PC-3 (cell line): ENCODE measurements at places on chromosomes 7 and 10. TPM values are rescaled to one million over a fixed set of nuclear protein-coding genes. Genes with fewer than 3 reads are reported as not detected.

The RNF148 gene
- 0.52 and 2.0 TPM in 2 replicates for total RNA-seq

The CPEB3 gene
- 0.80 and 1.3 TPM in 2 replicates for total RNA-seq

The PAX2 gene
- total RNA-seq, result not detected in 2 replicates

The TMEM236 gene
- 0.04 TPM in 1 of 2 replicates, not detected in the other for total RNA-seq

The LRRC18 gene
- not detected in 2 replicates for total RNA-seq

The SFXN3 gene
- total RNA-seq, result 46.7 and 63.7 TPM in 2 replicates

The EPO gene
- not detected in 2 replicates for total RNA-seq

The TMEM139 gene
- total RNA-seq, result 5.2 and 6.2 TPM in 2 replicates

The CALHM2 gene
- 1.3 and 2.0 TPM in 2 replicates for total RNA-seq

The PHYH gene
- 4.4 and 13.2 TPM in 2 replicates for total RNA-seq

The SPDYE2 gene
- total RNA-seq, result not detected in 2 replicates

The GPR37 gene
- 10.5 and 14.3 TPM in 2 replicates for total RNA-seq

The COL1A2 gene
- total RNA-seq, result not detected in 2 replicates

GRCh38 chr7:5692845-5693278, 88.6 kb downstream of the RNF216 start:
- peaks cover 55% of the 10 kb centered on the region for H3K4me1 ChIP-seq
- H3K36me3 ChIP-seq, result no peaks in the 10 kb centered on the region
- peak overlapping the region; percentile 98 for H3K27ac ChIP-seq
- no peaks in the 10 kb centered on the region for H3K27me3 ChIP-seq
- H3K4me3 ChIP-seq, result peak overlapping the region; percentile 62

DNA sequence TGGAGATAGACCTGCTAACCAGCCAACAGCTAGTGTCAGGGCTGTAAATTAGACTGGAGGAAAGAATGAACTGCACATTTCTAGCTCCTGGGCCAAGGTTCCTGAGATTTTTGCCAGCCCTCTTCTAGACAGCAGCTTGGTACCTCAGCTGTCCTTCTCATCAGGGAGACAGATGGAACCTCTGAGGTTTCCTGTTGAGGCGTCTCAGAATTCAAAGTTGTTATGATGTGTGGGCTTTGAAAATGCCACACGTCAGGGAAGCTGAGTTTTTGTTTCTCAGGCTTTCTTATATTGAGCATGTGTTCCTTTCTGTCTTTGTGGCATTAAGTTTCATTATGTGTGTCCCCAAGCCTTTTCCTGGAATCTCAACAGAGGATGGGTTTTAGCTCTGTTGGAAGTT, 736.6 kb downstream of the AUTS2 start:
- no peaks in the 10 kb centered on the region for H3K27me3 ChIP-seq
- no peak for DNase-seq
- H3K36me3 ChIP-seq, result no peaks in the 10 kb centered on the region
- no peaks in the 10 kb centered on the region for H3K4me1 ChIP-seq

GRCh38 chr10:43411536-43411935, 2.5 kb upstream of the HNRNPF start:
- no peak for DNase-seq
- no peak overlapping the region for H3K27ac ChIP-seq
- H3K36me3 ChIP-seq, result no peaks in the 10 kb centered on the region

- H3K27ac ChIP-seq, result no peak overlapping the region
- H3K4me1 ChIP-seq, result no peaks in the 10 kb centered on the region
- no peak overlapping the region for H3K4me3 ChIP-seq
- H3K36me3 ChIP-seq, result no peaks in the 10 kb centered on the region
- DNase-seq, result peak; percentile 8
Measured at GRCh38 chr7:95993380-95993779, 221.0 kb downstream of the DYNC1I1 start.

DNA sequence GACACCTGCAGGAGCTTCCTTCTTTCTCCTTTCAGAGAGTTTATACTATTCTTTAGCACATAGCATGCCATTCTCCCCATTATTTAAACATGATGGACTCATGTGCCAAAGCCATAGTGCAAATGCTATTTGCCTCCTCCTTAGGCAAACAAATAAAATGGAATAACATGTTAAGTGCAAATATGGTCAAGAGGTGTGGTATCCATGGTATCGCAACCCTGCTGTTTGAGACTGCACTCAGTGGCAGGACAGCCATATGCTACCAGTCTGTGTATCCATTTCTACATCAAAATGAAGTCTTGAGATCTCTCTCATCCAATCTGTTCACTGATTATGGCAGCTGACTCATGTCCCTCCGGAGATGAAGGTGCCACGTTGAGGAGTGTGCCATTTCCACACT, 22.8 kb downstream of the HEPACAM2 start:
- peak; percentile 41 for DNase-seq
- H3K4me3 ChIP-seq, result no peak overlapping the region
- no peaks in the 10 kb centered on the region for H3K36me3 ChIP-seq
- H3K4me1 ChIP-seq, result peaks cover 18% of the 10 kb centered on the region
- peak overlapping the region; percentile 8; the same call in 1 of the 2 replicates for H3K27ac ChIP-seq

DNA sequence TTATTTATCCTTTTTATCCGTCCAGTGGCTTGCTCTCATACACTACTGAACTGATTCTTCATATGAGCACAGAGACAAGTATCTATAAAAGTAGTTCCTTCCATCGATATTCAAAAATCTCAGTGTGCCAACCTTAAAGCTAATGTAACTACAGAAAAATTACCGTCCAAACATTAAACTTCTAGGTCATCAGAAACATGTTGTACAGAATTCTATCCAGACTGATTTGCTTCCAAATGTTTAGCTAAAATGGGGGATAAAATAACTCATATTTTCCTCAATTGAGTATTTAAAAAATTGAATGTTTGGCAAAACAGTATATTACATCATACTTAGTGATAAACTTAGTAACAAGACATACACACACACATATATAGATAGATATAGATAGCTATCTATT, 584.7 kb upstream of the SEMA3D start:
- H3K4me3 ChIP-seq, result no peak overlapping the region
- no peak for DNase-seq
- no peak overlapping the region for H3K27ac ChIP-seq
- no peaks in the 10 kb centered on the region for H3K27me3 ChIP-seq
- H3K36me3 ChIP-seq, result no peaks in the 10 kb centered on the region

DNA sequence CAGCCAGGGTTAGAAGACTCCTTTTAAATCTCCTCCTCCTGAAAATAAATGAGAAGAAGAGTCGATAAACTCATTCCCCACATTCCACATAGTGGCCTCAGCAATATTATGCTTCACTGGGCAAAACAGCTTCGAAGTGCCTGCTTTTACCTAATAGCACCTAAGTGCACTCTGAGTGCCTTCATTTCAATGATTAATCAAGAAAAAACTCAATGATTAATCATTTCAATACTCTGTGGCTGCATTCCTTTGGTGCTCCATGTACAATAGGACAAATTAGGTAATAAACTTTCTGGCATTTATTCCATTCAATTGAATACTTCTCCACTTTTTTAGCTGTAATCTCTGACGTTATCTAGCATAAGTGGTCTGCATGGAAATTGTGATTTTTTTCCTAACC, 174.6 kb downstream of the CCDC71L start:
- peaks cover 27% of the 10 kb centered on the region for H3K4me1 ChIP-seq
- H3K36me3 ChIP-seq, result no peaks in the 10 kb centered on the region
- no peaks in the 10 kb centered on the region for H3K27me3 ChIP-seq
- peak; percentile 78 for DNase-seq
- no peak overlapping the region for H3K4me3 ChIP-seq
- no peak overlapping the region for H3K27ac ChIP-seq

DNA sequence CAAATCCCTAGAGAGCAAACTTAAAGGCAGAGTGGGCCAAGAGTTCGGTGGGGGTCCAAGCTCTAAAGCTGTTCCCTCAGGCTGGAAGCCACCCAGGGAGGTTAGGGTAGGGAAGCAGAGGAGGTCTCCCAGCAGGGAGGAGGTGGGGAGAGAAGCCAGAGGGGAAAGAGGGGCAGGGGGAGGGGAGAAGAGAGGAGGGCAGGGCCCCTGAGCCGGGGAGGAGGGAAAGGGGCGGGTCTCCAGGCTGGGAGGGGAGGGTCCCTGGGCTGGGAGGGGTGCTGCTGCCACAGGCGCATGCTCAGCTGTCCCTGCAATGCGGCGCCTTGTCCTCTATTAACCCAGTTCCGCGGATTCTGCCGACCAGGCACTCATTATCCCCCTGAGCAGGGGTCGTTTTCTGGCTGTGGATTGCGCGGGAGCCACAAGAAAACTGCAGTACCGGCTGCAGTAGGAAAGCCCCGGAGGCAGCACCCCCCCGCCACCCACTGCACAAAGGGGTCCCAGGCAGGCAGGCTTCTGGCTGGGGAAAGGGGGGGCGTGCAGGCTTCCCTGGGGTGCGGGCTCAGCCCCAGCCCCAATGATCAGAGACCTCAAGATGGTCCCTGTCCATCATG, 49.3 kb downstream of the CAMK2B start:
- DNase-seq, result no peak
- H3K4me1 ChIP-seq, result no peaks in the 10 kb centered on the region

DNA sequence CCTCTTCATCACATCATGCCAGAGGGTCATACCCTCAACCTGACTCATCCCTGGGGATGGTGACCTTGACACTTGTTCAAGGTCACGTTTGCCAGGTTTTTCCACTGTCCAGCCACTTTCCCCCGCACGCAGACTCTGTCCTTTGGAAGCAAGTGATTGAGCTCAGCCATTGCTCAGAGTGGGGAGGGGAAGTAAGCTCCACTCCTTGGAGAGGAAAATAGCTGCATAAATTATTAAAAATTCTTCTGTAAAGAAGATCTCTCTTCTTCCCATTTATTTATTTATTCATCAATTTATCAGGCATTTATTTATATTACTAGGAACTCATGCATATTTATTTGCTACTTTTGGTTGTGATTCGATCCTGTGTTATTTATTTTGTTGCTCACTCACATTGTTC, 88.0 kb downstream of the GLRX3 start:
- H3K36me3 ChIP-seq, result no peaks in the 10 kb centered on the region
- H3K27me3 ChIP-seq, result no peaks in the 10 kb centered on the region; the same call in 1 of the 2 replicates
- H3K27ac ChIP-seq, result no peak overlapping the region
- DNase-seq, result no peak

DNA sequence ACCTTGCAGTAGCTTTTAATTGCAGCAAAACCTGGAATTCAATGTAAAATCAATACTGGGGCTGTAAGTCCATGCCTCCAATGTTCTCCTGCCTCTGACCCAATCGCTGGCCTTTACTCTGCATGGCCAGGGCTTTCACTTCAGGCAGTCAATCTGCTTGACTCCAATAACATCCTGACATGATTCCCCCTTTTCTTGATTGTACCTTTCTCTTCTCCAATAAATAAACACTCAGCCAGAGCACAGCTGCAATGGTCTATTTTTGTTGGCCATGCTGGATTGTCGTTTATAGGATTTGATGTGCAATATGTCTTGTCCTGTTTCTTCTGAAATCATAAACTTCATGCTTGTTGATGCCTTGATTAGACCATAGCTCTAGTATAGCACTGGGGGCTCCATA, 97.8 kb upstream of the COL1A2 start:
- no peak overlapping the region for H3K27ac ChIP-seq
- H3K27me3 ChIP-seq, result no peaks in the 10 kb centered on the region
- H3K36me3 ChIP-seq, result no peaks in the 10 kb centered on the region

GRCh38 chr10:116169782-116170445, 103.1 kb downstream of the GFRA1 start:
- H3K36me3 ChIP-seq, result no peaks in the 10 kb centered on the region
- no peak for DNase-seq
- no peaks in the 10 kb centered on the region for H3K4me1 ChIP-seq
- no peaks in the 10 kb centered on the region; the same call in 1 of the 2 replicates for H3K27me3 ChIP-seq

DNA sequence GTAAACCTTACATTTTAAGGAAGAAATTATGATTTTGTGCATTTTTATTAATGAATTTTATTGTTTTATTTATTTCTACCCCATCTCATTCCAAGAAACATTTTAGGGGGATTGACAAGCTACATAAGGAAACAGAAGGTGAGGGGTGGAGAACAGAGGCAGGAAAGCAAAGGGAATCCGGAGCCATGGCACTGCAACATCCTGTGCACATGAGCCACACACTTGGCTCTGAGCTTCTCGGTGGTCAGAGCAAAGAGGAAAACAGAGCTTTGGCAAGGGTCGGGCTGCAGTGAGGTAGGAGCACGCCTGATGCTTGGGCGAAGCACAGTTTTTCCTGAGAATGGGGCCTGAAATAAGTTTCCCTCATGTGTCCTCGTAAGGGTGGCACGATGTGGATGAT, 68.9 kb downstream of the COL13A1 start:
- no peaks in the 10 kb centered on the region for H3K27me3 ChIP-seq
- DNase-seq, result no peak
- H3K27ac ChIP-seq, result peak overlapping the region; percentile 95
- no peak overlapping the region for H3K4me3 ChIP-seq
- H3K36me3 ChIP-seq, result peaks cover 40% of the 10 kb centered on the region

- H3K27ac ChIP-seq, result no peak overlapping the region
- H3K4me3 ChIP-seq, result no peak overlapping the region
- H3K36me3 ChIP-seq, result no peaks in the 10 kb centered on the region
- H3K27me3 ChIP-seq, result no peaks in the 10 kb centered on the region
Measured at GRCh38 chr10:109920016-109920415, 3.3 kb downstream of the XPNPEP1 start.

GRCh38 chr10:65611592-65611991, 1314.2 kb upstream of the LRRTM3 start:
- H3K27me3 ChIP-seq, result no peaks in the 10 kb centered on the region
- DNase-seq, result peak; percentile 59
- H3K27ac ChIP-seq, result no peak overlapping the region
- peaks cover 25% of the 10 kb centered on the region for H3K36me3 ChIP-seq

- no peak overlapping the region for H3K4me3 ChIP-seq
- no peaks in the 10 kb centered on the region for H3K36me3 ChIP-seq
- no peaks in the 10 kb centered on the region for H3K4me1 ChIP-seq
- no peak for DNase-seq
Measured at GRCh38 chr10:93711891-93712290, 9.5 kb upstream of the FRA10AC1 start.

- H3K27ac ChIP-seq, result peak within 1 kb of the TSS; percentile 65
- peak within 1 kb of the TSS; percentile 93 for H3K4me3 ChIP-seq
- DNase-seq, result no peak
- H3K27me3 ChIP-seq, result no peaks in the 10 kb centered on the region
- H3K4me1 ChIP-seq, result peaks cover 16% of the 10 kb centered on the region
Measured at GRCh38 chr7:2631946-2632732, at the start of gene TTYH3. TTYH3 (plus strand) TSS chr7:2631986; CDS start chr7:2632156, 170 bp downstream.

DNA sequence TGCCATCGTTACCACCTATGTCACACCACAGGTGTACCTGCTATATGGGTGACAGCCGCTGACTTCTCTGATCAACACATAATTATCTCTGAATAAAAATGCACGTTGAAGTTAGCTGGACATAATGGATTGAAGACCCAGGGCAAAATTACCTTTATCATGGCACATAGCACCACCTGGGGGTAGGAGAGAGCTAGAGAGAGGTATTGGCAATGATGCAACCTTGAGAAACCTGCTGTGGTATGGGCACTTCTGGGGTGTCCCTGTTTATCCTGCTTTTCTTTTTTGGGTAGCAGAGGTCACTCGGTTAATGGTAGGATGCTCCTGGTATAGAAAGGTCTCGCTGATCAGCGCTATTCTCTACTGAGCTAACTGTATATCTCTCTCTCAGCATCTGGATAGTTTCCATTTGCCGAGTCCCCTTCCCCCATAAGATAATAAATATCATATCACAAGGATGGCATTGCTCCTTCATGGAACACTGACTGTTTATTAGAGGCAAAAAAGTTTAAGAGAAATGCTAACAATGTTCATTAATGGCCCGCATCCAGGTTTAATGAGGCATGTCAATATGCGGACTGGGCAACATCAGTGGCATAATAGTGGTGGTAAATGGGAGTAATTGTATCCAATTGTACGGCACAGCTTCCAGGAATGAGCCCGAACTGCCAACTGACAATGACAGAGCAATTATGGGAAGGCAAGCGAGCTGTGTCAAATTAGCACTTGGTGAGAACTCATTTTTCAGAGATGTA, 323.1 kb downstream of the TFEC start:
- H3K27me3 ChIP-seq, result no peaks in the 10 kb centered on the region
- no peaks in the 10 kb centered on the region for H3K36me3 ChIP-seq
- peak; percentile 63 for DNase-seq
- H3K4me3 ChIP-seq, result no peak overlapping the region
- no peak overlapping the region for H3K27ac ChIP-seq

GRCh38 chr7:80263333-80263732, 128.7 kb downstream of the GNAI1 start:
- no peak overlapping the region for H3K27ac ChIP-seq
- no peak overlapping the region for H3K4me3 ChIP-seq
- no peaks in the 10 kb centered on the region for H3K36me3 ChIP-seq
- no peaks in the 10 kb centered on the region for H3K4me1 ChIP-seq
- no peaks in the 10 kb centered on the region for H3K27me3 ChIP-seq
